ENCODE measurements at places on chromosomes 5 and 9.

- no peak for DNase-seq
These were observed 136.2 kb upstream of the SLC30A5 start for GRCh38 chr5:68957591-68957990.

DNA sequence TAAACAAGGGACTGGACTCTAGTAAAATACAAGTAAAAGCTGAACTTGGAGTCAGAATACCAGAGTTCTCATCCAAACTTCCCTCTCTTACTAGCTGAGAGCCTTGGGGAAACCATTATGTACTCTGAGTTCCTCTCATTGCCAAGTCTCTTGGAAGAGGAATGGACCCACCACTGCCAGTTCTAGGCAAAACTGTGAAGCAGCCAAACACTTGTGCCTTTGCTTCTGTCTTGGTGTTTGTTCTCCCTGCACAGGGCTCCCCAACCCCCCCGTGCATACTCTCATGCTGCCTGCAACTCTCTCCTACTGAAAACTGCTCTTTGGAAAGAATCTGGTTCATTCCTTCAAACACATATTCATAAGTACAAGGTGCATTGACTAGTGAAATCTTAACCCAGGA lies 102.6 kb downstream of the PDZD2 start:
- DNase-seq = no peak

DNA sequence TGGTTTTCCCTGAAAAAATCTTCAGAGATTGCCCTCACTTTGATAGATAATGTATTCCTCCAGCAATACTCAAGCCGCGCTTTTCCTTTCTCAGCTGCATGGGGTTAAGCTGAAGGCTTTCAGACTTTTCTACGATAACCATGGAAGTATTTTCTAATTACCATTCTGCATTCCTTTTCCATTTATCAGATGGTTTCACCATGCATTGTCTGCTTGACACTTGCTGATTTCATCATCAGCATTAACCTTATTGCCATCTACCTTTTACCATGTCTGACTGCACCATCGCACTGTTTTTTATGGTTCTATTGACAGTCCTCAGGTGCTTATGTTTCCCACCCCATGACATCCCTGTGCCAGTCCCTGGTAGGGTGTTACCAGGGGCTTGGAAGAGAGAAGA lies 91.6 kb downstream of the DMAC1 start:
- no peak for DNase-seq

DNA sequence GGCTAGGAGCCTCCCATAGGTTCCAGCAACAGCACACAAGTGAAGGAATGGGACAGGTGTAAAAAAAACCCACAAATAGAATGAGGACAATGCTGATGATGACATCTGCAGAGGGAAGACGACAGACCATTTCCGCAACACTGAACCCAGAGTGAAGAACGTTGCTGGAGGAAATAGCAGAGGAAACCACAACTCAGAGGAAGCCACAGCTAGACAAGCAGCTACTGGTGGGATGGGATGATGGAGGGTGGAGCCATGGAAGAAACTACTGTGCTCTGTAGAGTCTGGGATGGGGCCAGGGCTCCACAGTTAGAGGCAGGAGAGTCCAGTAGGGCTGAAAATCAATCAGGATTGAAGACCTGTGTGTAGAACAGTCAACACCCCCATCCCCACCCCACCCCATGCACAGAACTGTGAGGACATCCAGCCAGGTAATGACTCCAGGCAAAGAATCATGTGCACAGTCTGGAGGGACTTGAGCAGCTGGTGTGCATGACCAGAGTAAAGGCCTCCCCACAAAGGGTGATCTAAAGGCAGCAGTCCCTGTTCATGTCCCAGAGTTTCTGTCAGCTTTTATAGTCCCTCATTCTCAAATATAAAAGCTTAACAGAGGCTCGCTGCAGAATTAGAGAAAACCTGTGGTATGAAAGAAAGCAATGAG lies 65.2 kb upstream of the SPIN1 start:
- no peak for DNase-seq

- DNase-seq = no peak
These were observed 127.1 kb downstream of the DPYSL3 start for GRCh38 chr5:147382776-147383175.

- no peak for DNase-seq
These were observed 79.0 kb upstream of the RETREG1 start for GRCh38 chr5:16695779-16696178.

- DNase-seq = no peak
These were observed 31.1 kb downstream of the EGFLAM start for GRCh38 chr5:38289457-38289856.

- no peak for DNase-seq
These were observed 4.3 kb upstream of the SPATA6L start for GRCh38 chr9:4670591-4670990.

- peak; percentile 7 for DNase-seq
These were observed 126.5 kb downstream of the RPS23 start for GRCh38 chr5:82151662-82152061.

DNA sequence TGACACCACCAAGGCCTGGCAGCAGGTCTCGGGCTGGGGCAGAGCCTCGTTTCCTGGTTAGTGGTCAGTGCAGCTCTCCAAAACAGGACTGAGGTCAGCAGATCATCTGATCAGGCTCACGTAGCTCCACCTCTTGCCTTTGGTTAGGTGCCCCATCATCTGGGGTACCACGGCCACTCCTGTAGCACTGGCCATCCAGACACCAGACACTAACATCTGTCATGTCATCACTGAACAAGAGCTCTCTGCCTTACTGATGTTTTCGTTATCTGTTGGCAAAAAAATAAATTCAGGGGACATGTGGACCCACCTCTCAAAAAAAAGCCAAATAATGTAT lies 29.9 kb upstream of the MED10 start:
- no peak for DNase-seq

- no peak for DNase-seq
These were observed 42.9 kb downstream of the LAMC3 start for GRCh38 chr9:131051592-131052517.

GRCh38 chr9:19783500-19783899 lies 5.3 kb downstream of the SLC24A2 start:
- no peak for DNase-seq
